ENCODE measurements at places on chromosomes 3 and 15.

GRCh38 chr3:106710596-106710995 is 666.6 kb upstream of the CCDC54 start:
- no peak for DNase-seq

GRCh38 chr3:38397320-38397719 is 50.7 kb downstream of the XYLB start:
- no peak for DNase-seq

GRCh38 chr3:58434990-58435389 is 1.4 kb upstream of the PDHB start:
- no peak for DNase-seq

DNA sequence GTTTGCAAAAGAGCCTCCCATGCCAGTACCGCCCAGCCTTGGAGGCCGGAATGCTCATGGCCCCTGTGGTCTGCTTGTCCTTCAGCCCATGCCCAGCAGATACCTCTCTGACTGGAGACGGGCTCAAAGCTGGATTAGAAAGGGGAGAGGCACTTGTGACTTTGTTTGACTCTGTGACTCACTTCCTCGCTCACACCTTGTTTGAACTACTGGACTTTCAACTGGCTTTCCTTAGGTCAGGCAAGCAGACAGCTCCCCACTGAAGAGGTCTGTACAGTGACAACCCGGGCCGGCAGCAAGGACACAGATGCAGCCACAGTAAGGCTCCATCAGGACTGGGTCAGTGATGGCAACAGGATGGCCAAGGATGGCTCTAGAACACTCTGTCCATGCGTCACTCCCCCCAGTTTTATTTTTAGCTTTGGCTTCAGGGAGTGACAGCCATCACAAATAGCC is 98.6 kb upstream of the ABHD17C start:
- no peak for DNase-seq

- no peak for DNase-seq
Observed at GRCh38 chr15:86741917-86742316, 662.2 kb downstream of the AGBL1 start.

DNA sequence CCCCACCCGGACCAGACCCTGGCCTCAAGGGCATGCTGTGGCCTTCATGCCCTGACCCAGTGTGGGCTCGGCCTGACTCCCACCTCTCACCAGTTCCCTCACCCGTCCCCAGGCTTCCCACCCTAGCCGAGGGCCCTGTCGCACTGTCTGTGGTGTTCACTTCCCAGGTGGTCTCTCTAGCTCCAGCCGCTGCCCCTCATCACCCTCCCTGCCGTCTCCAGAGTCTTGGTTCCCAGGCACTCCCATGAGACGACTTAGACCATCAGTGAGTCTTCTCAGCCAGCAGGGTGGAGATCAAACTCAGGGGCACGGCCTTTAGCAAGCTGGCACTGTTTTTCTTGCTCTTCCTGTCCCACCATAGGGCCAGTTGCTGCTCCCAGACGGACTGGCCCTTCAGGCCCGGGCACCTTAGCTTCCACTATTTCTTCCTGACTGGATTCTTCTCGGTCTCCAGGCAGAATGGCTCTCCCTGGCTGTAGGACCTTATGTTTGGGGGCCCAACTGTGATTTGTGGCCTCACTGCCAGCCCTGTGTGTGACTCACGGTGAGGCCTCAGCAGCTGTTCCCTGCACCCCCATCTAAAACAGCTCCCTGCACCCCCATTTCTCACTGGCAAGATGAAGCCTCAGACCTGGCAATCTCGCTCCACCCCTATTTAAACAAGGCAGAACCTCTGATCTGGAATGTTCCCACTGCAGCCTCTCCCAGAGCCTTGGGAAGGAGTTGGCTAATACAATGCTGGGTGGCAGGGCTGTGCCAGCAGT is 9.4 kb upstream of the PCSK6 start:
- DNase-seq = no peak

GRCh38 chr3:22475665-22476240 is 724.7 kb upstream of the ZNF385D start:
- no peak for DNase-seq

DNA sequence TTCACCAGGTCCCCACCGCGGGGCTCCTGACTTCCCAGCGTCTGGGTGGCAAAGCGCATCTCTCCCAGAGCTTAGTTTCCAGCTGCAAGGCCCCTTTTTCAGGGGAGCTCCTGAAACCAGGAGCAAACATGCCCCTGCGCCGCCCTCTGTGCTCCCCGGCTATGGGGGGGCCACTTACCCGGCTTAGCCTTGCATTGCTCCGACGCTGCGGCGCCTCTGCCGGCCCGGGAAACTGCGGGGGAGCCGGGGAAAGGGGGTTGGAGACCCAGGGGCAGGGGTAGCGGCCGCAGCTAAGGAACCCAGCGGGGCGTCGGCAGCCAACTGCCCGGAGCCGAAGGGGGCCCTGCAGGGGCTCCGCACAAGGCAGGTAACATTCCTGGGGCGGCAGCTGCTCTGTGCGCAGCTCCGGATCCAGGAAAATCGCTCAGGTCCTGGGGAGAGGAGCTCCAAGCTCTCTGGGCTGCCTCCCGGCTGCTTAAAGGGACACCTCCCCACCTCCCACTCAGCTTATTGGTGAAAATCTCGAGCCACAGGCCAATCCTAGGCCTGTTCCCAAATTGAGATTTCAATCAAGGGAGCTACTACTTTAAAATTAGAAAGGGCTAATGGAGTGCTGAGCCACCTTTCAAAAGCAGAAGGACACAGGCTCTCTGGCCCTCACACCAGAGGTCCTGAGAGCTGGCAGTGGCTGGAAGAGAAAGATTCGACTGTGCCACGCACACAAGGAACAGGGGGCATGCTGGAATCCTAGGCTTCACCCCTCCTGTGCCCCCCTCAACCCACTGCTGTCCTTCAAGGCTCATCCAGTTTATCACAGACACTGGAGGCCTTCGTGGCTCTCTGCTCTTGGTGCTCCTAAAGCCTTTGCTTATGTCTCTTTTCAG is 42.7 kb upstream of the PRICKLE2 start:
- DNase-seq = no peak

DNA sequence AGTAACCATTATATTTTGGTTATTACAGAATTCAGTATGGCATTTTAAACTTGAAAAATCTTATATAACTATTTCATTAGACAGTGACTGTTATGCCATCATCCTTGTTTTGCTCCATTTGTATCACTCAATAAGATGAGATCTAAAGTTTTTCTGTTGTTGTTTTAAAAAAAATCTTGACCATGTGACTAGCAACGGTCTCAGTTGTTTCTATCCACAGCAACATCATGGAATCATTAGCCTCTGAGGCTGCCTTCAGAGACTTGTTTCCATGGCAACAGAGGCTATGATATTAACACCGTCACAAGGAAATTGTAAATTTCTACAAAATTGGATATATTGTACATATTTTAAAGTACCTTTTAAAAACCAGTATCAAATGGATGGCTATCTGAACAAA is 129.8 kb downstream of the DLG1 start:
- no peak for DNase-seq

- DNase-seq = no peak
Observed at GRCh38 chr3:196968233-196969133, at the start of gene PIGZ. Gene PIGZ, minus strand, starts transcription at chr3:196968833. Its CDS starts 16,802 bp downstream, at chr3:196952031.

DNA sequence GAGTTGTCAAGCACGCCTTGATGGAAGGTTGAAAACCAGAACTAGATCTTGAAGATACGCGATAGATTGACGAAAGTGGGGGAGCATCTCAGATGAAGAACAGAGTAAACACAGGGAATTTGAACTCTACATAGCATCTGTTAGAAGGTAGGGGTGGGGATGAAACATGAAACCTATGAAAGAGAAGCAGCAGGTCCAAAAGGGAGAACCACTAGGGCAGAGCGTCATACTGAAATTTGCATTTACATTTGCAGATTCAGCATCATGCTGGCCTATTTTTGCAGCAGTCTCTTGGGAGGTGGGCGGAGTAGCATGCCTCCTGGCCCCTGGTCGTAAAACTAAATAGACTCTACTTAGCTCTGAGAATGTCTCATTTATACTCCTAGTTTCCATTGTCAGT is 46.1 kb upstream of the RASGRP1 start:
- DNase-seq = no peak

- DNase-seq = no peak
Observed at GRCh38 chr3:39412668-39413260, 6.2 kb downstream of the RPSA start.

DNA sequence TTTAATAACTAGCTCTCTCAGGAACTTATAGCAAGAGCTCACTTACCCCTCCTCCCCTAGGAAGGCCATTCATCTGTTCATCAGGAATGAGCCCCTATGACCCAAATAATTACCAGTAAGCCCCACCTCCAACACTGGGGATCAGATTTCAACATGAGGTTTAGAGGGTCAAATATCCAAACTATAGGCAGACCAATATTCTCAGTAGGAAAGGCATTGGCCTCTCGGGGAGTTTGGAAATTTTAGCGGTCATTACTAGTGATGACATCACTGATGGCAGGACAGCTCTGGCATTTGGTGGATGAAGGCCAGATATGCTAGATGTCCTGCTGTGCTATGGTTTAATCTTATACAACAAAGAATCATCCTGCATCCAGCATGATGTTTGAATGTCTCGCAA is 15.2 kb upstream of the CD47 start:
- DNase-seq = no peak

DNA sequence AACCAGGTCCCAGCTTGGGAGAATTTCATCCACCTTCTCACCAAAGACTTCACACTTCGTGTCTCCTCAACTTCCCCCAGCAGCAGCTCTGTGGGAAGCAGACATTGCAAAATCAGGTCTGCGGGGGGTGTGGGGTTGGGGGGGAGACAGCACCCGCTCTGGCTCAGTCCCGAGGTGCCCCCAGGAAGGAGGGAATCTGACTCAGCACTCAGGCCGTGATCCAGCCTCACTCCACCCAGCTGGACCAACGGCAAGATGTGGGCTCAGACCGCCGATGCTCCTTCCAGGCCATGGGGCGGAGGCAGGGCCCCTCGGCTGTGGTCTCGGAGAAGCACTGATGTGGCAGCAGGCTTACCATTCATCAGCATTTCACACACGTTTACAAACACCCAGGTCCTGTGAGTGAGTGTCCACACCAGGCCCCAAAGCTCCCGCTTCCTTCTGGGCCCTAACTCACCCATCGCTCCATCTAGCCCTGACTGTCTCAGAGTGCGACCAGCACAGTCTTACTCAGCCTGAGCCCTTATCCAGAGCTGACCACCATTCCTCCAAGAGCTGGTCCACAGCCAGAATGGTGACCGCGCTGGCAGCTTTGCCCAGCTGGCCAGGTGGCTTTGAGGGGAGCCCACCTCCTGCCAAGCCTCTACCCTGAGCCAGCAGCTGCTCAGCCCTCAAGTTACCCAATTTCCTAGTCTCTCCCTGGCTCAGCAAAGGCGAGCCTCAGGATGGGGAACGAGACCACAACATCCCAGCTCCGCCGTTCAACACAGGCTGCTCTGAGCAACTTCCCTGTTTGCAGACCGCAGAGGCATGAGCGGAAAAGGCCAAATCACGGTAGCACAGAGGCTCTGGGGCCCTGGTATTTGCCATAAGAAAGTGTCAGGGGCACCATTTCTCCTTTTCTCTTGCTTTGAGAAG is 3.3 kb downstream of the STAB1 start:
- DNase-seq = no peak

- no peak for DNase-seq
Observed at GRCh38 chr15:26772154-26773066, at the start of gene GABRB3. Gene GABRB3, minus strand, starts transcription at chr15:26773066.

GRCh38 chr15:94135486-94136147 is 95.7 kb upstream of the MCTP2 start:
- no peak for DNase-seq

DNA sequence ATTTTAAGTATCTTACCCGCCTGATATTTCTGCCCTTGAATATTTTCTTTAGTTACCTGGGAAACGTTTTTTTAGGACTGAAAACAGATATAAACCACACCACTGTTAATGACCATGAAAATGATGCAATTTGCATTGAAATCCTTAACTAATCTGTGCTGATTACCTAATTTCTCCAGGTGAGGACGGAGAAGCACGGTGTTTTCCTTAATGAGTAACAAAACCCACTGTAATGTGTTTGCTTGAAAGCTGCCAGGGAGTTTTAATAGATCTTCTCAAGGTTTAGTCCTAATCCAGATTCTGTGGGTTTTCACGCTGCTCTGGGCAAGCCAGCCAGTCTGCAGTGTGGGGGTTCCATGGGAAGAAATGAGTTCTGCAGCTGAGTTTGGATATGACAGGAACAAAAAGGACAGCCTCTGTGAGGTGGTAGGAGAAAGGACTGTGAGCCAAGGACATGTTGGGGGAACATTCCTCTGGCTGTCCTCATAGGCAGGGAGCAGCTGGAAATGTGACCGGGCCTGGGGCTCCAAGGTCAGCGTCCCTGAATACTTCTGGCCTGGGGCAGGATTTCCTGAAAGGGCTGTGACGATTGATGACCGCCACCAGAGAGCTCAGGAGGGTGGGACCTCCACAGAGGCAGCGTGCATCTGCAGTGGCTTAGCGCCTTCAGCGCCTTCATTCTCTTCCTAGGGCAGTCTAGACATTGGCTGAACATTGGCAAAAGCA is 18.6 kb downstream of the THSD4 start:
- no peak for DNase-seq

- DNase-seq = no peak
Observed at GRCh38 chr15:85865070-85865684, 70.5 kb upstream of the KLHL25 start.

DNA sequence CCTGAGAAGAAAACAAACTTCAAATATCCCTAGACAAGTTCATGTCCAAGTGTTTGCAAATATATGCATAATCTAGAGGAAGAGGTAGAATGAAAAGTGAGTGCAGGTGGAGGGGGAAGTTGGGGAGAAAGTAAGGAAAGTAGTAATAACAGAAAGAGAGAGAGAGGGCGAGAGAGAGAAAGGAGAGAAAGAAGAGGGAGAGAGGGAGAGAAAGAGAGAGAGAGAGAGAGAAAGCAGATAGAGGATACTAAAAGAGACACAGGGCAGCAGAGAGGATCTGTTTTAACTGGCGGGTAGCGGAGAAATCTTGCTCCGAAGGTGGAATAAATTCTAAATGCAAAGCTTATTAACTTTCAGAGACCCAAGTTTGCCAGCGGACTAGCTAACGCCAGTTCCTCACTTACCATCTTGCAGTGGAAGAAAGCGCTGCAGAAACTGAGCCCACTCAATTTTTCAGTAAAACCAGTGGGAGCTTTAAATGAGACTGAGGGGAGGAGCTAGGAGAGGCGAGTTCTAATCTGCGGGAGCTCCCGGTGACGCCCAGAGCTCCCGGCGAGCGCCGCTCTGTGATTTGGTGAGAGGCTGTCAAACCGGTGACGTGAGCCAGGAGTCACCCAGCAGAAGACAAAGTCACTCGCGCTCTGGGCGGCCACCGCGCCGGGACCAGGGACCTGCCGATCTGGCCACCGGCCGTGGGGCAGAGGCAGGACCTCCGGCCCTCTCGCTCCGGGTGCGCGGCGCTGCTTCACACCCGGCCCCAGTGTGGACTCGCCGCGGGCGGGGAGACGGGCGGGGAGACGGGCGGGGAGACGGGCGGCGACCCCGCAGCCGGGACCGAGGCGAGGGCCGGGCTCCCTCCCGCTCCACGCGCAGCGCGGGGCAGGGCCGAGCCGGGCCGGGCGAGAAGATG is at the start of gene GMNC:
GMNC (minus strand) TSS at position 486 of the 910 bp plus-strand sequence; CDS start at position 407, 79 bp downstream.
- no peak for DNase-seq

All from activated CD4-positive, alpha-beta T cell treated with anti-CD3 and anti-CD28 coated beads for 1 hour (primary cell).